HCT116 (cell line): ENCODE measurements at places on chromosomes 1 and 21.

- DNase-seq, result no peak
Observed at GRCh38 chr1:173266841-173267240, 59.7 kb upstream of the TNFSF4 start.

DNA sequence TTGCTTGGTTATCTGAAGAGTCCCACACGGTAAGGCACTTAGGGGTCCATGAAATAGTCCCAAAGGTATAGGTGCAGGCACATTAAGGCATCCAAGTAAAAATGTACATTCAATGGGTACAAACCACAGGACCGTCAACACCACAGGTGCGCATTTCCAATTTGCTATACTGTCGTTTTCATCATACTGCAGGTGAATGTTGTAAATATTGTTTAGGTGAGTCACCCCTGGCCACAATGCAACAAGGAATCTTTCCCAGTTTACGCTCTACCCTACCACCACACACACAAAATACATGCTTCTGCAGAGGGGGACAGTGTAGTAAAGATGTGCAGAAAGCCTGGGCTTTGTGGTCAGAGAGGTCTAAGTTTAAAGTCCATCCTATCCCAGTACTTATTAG is 13.7 kb downstream of the CADM3 start:
- DNase-seq, result no peak

DNA sequence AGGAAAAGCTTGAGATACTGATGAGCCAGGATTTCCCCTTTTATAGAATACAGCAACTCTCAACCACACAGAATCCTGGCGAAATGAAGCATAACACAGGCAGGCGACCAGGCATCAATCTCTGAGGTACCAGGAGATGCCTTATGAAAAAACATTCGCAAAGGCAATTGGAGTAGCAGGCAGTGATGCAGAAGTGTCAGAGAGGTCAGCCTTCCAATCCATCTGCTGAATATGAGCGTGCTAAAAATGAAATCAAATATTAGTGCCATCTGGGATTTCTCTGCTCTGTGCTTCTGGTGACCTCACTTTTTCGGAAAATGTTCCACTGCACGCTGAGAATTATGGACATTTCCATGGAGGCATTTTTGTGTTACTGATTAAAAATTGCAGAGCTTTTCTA is 258.8 kb downstream of the VAV3 start:
- DNase-seq, result no peak

DNA sequence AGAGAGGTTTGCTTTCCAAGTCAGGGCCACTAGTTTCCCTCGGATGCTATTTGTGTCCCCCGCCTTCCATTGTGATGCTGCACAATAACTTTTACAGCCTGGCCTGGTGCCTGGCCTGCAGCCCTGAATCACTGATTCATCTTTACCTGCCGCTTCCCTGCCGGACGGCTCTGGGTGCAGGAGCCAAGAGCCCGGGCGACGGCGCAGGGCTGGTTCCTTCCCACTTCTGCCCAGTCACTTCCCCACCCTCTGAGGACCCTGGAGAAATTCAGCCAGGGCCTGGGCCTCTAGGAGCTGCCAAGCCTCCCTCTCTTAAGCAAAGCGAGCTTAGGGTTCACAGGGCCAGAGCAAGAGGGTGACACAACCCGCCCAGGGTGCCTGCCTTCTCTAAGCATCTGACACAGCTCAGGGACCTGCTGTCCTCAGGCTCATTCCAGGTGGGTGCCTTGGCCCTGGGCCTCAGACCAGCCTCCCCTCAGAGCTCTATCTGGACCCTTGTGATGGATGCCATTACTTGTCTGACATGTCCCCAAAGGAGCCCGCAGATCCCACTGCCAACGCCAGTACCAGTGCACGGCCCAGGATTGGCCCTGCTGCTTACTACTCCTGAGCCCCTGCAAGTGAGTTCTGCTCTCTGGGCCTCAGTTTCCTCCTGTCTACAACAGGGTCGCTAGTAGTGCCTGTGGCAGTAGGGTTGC is 381.0 kb upstream of the VAMP3 start:
- DNase-seq, result no peak

DNA sequence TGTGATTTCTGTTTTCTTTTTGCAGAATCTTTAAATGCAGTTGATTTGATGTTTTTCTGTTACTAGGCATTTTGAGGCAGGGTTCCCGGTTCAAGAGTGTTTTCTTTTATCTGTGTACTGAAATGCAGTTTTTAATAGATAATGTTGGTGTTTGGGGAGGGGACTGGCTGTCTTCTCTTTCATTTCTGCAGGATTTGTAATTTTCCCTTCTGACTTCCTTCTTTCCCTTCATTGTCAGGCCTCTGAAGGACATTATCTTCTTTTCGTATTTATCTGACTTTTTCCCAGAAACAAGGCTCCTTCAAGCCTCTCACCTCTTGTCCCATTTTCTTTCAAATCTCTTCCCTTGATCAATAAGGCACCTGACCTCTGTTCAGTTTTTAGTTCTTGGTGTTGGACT is 1.5 kb upstream of the GALNT2 start:
- no peak for DNase-seq

GRCh38 chr1:8813991-8814390 is 3.4 kb downstream of the RERE start:
- DNase-seq, result no peak

GRCh38 chr21:36706951-36707762 is 8.2 kb downstream of the SIM2 start:
- no peak for DNase-seq

- no peak for DNase-seq
Observed at GRCh38 chr1:100609849-100610248, 71.9 kb downstream of the GPR88 start.

- DNase-seq, result no peak
Observed at GRCh38 chr1:38690790-38691449, 168.7 kb downstream of the RRAGC start.

GRCh38 chr21:28867401-28867800 is 125.3 kb downstream of the LTN1 start:
- no peak for DNase-seq

DNA sequence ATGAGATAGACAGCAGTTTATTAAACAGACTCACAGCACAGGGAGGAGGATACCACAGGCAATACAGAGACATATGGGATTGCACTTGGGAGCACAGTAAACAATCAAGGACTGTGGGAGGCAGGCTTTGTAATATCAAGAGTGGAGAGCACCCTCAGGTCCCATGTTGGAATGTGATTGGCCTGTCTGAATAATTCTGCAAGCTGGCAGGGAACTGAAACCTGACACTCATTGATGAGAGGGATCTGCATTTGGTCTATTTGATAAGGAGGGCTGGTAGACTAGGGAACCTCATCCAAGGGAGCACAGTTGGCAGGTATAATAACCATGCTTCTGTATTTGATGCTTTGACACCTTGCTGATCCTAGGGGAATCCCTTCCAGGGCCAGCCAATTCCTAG is 69.9 kb upstream of the PRMT6 start:
- no peak for DNase-seq

GRCh38 chr1:201062511-201063091 is 39.1 kb upstream of the KIF21B start:
- DNase-seq, result no peak

- DNase-seq, result no peak
Observed at GRCh38 chr1:18404460-18404859, 76.3 kb upstream of the KLHDC7A start.

DNA sequence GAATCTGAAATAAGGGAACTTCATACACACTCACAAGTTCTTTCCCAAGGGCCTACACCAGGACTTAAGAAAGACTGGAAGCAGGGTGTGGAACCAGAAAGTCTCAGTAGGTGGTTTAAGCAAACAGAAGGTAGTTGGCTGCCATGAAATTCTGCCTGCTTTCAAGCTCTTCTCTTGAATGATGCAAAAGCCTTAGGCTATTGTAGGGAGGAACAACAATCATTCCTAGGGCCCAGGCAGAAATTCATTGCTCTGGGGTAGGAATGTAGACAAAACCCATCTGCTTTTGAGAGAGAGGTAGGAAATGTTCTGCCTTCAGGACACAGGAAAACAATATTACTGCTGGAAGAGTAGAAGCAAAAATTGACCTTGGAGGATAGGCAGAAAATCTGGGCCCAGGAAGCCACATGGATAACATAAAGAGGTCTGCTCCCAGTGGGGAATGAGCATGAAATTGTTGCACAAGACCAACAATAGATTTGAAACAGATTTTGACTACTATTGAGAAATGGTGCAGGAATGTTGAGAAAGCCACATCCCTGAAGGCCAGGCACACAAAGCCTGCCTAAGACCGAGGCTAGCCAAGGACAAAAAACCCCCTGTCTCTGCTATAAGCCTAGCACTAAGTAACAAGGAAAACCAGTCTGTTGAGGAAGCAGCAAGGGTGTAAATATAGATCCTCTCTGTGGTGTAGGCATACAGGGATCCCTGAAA is 22.7 kb upstream of the SFT2D2 start:
- no peak for DNase-seq

DNA sequence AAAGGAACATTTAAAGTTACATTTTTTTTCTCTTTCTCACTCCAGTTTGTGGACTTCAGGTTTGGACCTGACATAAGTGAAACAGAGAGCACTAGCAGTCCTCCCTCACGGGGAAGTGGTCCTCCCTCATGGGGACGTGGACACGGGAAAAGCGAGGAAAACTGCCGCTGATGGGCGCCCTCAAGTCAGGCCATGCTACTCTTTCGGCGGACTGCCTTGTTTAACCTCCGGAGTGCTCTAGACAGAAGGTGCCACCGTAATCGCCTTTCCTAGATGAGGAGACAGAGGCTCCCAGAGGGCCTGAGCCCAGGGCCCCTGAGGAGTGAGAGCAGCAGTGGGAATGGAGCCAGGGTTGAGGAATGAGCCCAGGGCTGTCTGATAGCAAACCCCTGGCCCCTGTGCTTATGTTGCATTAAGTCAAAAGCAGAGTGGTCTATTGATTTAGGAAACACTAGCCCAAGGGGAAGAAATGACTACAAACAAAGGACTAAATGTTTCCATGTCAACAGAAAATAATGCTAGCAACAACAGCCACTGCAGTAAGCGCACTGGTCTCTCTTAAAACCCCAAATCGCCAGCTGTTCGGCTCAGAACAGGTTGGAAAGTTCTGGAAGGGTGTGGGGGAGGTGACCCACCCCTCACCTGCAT is 84.1 kb downstream of the DMRTB1 start:
- no peak for DNase-seq

DNA sequence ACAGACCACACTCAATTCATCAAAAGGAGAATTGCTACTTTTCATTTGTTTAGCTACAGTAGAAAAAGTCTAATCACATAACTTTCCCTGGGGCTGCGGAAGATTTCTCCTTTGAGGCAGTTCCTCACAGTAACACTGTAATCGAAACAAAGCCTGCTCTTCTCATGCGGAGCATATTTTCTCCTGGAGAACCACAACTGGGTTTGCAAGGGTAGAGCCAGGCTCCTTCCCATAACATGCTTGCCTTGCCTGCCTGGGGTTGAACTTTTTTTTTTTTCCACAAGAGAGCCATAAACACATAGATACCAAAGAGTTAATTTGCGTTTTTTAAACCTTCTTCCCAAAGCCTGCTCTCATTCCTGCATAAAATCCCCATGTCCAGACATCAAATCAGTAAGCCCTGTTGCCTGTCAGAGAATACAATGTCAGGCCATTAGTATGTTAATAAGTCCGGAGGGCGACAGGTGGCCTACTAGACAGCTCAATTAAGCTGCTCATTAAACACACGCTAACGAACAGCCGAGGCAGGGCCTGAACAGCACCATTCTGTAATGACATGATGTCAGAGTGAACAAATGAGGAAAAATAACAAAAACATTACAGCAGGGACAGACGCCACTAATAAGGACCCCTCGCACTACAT is 107.1 kb upstream of the OLIG2 start:
- no peak for DNase-seq

- DNase-seq, result no peak
Observed at GRCh38 chr1:206739411-206740076, 31.0 kb upstream of the IL19 start.

DNA sequence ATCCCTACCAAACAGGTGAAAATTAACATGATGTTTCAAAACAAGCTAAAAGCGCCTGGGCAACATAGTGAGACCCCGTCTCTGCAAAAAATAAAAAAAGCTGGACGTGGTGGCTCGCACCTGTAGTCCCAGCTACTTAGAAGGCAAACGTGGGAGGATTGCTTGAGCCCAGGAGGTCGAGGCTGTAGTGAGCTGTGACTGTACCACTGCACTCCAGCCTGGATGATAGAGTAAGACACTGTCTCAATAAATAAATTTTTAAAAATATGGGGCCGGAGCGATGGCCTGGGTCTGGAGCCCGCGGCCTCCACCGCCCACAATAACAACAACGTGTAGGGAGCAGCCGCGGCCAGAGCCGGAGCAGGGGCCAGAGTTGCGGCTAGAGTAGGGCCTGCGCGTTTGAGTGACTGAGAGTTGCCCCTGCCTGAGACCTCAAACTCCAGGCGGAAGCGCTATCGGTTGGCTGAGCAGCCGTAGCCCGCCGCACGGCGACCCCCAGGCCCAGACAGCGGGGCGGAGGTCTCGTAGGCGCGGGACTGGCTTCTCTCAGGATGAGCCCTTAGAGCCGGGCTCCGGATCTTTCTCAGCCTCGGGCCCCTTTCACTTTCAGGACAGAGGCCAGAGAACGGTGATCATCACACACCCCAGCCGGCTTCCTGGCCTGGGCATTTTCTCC is 41.4 kb downstream of the ZMYM1 start:
- no peak for DNase-seq

DNA sequence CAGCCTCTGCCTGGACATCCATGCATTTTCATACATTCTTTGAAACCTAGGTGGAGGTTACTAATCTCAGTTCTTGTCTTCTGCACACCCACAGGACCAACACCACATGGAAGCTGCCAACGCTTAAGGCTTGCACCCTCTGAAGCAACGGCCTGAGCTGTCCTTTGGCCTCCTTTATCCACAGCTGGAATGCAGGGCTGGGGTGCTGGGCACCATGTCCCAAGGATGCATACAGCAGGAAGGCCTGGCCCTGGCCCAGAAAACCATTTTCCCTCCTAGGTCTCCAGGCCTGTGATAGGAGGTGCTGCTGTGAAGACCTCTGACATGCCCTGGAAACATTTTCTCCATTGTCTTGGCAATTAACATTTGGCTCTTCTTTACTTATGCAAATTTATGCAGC is 1168.6 kb downstream of the KCNT2 start:
- no peak for DNase-seq

DNA sequence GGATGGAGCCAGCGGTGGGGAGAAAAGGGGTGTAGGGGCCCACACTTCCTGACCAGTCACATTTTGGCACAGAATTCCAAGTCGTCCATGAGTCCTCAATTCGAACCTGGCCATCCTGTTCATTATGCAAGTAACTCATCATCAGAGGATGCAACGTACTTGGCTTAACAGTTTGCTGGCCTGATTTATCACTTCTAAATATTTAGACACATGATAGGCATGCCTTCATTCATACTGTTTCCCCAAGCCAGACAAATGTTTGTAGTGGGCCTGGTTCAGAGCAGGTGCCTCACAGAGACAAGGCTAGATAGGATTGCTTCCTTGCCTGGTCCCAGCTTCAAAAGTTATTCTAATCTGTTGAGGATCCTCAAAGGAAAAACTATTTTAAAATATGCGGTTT is 66.7 kb downstream of the WLS start:
- DNase-seq, result no peak

DNA sequence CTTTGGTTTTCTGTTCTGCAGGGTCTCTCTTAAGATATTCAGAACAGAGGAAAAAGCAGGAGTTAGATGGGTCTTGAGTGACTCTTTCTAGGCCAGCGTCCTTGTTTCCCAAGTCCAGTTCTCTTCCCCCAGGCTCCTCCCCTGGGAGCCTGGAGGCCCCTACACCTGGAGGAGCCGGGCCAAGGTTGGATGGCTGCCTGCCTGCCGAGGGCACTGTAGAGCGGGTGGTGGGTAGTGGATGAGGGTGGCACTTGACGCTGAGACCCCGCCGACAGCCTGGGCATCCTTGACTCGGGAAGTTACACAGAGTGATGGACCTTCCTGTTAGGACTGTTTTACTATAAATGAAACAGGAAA is 17.4 kb upstream of the KANK4 start:
- DNase-seq, result no peak
